ENCODE measurements at places on chromosomes 2 and 18.

DNA sequence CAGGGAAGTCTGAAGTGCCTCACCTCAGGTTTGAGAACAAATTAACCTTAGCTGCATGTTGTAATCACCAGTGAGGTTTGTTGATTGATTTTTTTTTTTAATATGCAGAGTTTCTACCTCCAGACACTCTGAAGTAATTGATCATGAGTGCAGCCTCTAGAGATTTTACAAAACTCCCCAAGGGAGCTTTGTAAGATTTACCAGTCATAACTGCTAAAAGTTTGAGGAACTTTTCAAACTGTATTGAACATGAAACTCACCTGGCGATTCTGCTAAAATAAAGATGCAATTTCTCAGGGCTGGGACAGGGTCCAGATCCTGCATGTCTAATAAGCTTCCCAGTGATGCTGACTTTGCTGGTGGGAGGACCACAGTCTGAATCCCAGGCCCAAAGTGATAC lies 339.6 kb upstream of the DCC start:
- no peak for DNase-seq

- no peak for DNase-seq
These were observed 8.8 kb downstream of the C2orf92 start for GRCh38 chr2:97678298-97678697.

GRCh38 chr2:32009516-32010256 lies 1.1 kb downstream of the MEMO1 start:
- peak; percentile 53 for DNase-seq

- no peak for DNase-seq
These were observed 25.9 kb upstream of the STAM2 start for GRCh38 chr2:152201466-152201830.
